SIG-M5 (cell line): ENCODE measurements at places on chromosomes 5 and 9.

DNA sequence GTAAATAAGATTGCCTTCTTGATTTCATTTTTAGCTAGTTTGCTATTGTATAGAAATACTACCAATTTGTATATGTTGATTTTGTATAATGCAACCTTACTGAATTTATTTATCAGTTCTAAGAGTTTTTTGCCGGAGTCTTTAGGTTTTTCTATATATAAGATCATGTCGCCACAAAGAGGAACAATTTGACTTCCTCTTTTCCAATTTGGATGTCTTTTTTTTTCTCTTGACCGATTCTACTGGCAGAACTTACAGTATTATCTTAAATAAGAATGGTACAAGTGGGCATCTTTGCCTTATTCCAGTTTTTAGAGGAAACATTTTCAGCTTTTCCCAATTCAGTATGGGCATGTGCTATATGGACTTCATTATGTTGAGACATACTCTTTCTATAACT lies 624.7 kb upstream of the ACO1 start:
- peak; percentile 16 for DNase-seq

- no peak for DNase-seq
Observed at GRCh38 chr9:6600006-6600405, 45.5 kb downstream of the GLDC start.

DNA sequence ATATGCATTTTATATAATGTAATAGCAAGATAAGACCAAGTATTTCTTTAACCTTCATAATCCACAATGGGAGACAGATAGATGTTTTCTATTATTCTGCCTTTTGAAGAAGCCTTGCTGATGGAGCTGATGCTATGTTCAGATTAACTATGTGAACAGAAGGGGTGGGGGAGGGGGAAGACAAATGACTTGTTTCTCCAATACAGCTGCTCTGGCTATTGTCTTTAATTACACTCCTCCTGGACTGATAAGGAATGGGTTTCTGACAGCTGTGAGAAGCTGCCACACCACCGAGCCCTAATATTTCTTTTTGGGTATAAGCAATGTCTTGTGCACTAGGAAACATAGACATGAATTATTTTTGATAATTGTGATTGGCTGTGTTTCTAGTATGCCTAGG lies 62.0 kb downstream of the CAVIN4 start:
- no peak for DNase-seq

- DNase-seq, result no peak
Observed at GRCh38 chr9:121926351-121926801, 166.7 kb downstream of the TTLL11 start.
